ENCODE measurements at places on chromosomes 5 and 9.

DNA sequence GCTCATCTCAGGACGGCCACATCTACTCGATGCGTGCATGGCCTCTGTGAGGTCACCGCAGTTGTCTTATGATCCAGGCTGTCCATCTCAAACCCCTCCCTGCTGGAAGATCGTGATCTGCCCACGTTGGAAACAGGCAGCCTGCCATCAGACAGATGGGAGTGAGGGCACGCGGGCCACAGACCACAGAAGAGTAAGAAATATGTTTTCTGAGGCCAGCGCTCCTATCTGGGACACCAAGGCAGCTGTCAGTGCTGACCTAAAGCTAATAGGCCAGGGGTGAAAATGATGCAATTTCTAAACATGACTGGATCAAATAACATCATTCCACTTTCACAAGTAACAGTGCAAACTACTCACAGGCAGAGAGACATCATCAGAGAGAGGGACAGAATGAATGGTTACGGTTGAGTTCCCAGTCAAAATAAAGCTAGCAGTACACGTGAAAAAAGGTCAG is 57.1 kb upstream of the CER1 start:
- DNase-seq, result no peak

DNA sequence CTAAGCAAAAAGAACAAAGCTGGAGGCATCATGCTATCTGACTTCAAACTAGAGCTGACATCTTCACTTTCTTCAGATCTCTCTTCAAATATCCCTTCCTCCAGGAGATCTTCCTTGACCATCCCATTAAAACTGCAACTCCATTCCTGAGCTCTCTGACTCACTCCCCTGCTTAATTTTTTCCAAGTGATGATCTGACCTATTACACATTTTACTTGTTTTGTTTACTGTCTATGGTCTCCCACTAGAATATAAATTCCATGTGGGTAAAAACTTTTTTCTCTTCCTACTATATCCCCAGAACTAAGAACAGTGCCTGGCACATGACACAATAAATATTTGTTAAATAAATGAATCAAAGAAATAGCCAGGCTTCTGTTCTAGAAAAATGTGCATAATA is 87.5 kb downstream of the SLIT3 start:
- no peak for DNase-seq

GRCh38 chr9:27888661-27889295 is 315.5 kb upstream of the C9orf72 start:
- DNase-seq, result peak; percentile 7

DNA sequence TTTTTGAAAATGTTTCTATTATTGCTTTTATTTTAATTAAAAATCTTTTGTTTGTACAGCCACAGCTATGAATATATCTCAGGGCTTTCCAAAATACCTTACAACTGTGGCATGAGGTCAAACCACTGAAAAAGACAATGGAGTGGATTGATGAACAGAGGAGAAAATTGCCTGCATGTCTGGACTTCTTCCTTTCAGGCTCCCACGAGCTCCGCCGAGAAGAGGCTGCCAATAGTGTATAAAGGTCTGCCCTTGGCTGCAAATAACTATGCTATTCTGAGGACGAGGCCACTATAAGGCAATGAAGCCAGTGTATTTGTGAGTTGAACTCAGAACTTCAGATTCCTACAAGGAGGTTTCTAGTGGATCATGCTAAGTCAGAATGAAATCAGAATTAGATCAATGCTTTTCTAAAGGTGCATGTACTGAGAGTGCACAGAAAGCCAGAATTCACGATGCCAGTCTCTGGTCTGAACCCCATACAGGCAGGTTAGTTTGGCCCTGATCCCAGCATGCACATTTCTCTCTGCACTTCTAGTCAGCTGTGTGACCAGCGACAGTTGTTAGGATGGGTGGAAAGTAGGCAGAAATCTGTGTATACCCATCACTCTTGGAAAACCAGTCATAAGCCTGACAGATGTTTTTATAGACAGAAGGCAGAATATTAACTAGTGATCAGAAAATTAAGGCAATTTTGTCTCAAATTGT is 42.7 kb upstream of the PLPP1 start:
- DNase-seq, result no peak

- peak; percentile 22 for DNase-seq
Measured at GRCh38 chr9:108756746-108757490, 98.9 kb downstream of the ACTL7B start.

DNA sequence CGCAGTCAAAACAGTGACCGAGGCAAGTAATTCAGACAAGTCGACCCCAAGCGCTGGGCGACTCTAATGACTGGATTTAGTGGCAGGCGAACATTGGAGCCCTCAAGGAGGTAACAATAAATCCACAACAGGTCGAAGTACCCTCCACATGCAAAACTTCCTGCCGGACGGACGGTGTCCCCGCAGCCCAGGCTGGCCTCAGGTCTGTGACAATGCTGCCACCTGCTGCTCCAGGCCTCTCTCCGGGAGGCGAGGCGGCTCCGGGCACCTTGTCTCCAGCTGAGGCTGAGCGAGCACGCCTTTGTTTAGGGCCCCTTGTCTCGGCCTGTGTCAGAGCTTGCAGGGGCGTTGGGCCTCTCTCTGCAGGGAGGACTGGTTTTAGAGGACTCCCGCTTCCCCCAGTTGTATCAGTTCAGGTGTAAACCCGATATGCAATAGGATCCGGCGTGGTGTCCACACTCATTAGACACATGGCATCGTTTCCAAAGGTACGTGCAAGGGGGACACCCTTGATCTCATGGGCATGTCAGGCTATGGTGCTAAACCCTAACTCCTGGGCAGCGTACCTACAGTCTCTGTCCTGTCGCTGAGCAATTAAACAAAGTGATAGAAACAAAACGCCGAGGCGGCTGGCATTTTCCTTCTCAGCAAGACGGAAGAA is 628.0 kb upstream of the ADAMTS16 start:
- peak; percentile 18 for DNase-seq

GRCh38 chr5:14296533-14297331 is 153.6 kb downstream of the TRIO start:
- DNase-seq, result no peak

GRCh38 chr5:173689737-173690360 is 73.4 kb upstream of the BOD1 start:
- peak; percentile 48 for DNase-seq

- DNase-seq, result no peak
Measured at GRCh38 chr9:132161743-132162184, at the start of gene NTNG2. TSS of gene NTNG2 (plus strand) at chr9:132162058. CDS start at chr9:132166832, 4,774 bp downstream.

DNA sequence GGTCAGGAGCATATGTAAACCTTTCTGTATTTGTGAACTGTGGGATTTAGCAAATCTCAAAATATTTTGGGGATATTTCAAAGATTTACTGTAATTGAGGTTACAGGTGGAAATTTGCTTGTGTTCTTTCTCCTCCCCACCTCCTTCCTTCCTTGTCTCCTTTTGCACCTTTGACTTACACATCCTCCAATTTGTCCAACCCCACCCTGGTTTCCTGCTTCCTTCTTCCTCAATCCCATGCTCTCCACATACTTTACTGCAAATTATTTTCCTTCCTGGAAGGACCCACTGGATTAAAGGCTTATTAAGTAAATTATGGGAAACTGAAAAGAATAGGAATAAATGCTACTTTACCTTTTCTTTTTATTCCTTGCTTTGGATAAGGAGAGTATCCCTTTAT is 74.5 kb upstream of the LRRC70 start:
- DNase-seq, result no peak

- DNase-seq, result no peak
Measured at GRCh38 chr9:316382-316965, 101.8 kb downstream of the DOCK8 start.

DNA sequence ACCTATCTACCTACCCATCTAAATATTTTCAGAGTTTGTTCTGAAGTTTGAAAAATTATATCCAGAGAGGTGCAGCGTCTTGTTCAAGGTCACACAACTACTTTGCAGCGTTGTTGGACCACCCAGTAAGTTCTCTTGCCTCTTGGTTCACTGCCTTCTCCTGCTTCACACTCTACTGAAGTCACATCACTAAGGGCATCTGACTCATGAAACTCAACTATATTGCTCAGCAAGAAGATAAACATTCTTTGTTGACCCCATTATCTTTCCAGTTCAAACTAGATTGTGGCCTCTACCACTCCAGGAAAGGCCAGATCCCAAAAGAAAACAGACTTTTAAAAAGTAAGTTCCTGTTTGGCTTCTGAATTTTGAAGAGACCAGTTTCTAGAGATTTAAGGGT is 326.9 kb downstream of the SLIT3 start:
- peak; percentile 41 for DNase-seq

- DNase-seq, result no peak
Measured at GRCh38 chr5:173962436-173962972, 26.5 kb upstream of the C5orf47 start.

DNA sequence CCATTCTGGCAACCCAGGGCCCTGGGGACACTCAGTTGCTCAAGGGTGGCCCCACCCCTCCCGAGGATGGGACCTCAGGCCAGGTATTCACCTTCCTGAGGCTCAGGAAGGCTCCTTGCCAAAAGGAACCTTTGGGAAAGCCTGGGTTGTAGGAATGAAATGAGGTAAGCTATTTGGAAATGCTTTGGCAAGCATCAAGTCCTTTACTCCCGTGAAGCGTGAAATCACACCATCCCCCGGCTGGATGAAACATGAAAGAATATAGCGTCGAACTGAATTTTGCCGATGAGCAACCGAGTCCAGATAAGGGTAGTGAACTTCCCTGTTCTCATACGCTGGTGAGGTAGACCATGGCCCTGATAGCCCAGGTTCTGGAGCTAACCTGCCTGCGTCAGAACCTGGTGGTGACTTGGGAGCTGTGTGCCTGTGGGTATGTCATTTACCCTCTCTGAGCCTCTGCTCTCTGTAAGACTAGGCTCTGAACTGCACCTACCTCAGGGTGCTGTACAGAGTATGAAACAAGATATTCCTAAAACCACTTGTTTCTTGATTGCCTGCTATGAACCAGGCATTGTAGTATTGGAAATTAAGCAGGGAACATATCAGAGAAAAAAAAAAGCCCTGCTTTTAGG is 105.3 kb upstream of the BOD1 start:
- DNase-seq, result no peak

DNA sequence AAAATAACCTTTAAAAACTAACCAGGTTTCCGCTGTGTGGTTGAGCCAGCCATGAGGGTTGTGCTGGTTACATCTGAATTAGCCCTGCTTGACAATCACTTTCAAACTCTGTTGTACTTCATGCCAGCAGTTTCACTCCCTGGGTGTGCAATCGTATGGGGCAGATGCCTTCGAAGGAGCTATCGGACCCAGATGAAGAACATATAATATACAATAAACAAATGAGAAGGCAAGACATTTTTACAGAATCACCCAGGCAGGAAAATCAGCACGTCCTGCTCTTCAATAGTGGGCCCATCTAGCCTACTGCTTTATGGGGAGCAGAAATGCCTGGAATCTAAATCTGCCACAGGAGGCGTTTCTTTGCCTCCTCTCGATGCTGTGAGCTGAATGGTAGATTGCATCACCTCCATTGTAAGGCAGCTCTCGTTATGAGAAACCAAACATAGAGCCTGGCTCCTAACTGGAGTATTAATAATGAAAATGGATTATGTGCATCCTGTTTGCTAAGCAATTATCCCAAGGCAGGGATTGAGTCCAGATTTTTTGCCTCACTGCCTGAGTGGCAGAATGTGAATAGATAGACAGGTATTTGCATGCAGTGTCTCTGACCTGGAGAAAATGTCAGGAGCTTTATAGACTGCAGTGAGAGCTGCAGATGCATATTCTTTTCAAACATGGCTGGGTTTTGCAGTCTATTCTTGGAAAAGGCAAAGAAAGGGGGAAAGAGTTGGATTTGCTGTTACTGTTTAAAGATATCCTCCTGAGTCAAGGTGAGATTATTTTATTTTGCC is 143.3 kb upstream of the SMARCA2 start:
- DNase-seq, result no peak

- DNase-seq, result no peak
Measured at GRCh38 chr5:43485406-43485805, 1.7 kb upstream of the TMEM267 start.

- peak; percentile 64 for DNase-seq
Measured at GRCh38 chr9:121598965-121599871, 52.2 kb upstream of the DAB2IP start.

DNA sequence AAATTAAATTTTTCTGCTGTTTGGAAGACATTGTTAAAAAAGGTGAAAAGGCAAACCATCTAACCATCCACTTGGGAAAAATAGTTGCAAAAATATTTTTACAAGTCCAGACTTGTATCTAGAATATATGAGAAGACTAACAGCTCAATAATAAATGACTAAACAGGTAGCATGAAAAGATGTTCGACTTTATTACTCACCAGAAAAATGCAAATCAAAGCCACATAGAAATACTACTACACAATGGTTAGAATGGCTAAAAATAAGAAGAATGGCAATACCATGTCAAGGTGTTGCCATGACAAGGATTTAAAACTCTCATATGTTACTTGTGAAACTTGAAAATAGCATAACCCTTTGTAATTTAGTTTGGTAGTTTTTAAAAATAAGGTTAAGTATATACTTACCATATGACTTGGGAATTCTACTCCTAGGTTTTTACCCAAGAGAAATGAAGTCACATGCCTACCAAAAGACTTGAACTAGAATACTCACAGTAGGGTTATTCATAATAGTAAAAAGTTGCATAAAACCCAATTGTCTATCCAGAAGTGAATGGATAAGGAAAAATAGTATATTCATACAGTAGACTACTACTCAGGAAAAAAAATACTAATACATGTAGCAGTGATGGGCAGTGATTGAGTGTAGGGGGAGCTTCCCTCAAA is 93.8 kb downstream of the VPS13A start:
- DNase-seq, result no peak

DNA sequence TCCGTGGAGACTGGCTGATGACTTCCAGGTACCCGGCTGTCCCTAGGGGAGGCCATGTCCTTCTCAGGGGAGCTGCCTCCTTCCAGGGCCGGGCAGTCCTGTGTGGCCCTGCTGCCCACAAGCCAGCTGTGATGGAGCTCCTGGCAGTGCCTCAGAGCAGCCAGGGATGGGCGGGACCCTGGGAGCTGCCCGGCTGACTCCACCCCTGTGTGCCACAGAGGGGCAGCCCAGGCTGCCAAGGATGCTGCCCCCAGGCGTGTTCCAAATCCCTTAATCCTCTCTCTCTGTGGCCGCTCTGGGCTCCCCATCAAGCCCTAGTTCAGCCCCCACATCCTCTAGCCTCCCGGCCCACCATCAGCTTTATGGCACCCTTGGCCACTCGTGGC is 7.0 kb upstream of the SCGB3A1 start:
- DNase-seq, result no peak

DNA sequence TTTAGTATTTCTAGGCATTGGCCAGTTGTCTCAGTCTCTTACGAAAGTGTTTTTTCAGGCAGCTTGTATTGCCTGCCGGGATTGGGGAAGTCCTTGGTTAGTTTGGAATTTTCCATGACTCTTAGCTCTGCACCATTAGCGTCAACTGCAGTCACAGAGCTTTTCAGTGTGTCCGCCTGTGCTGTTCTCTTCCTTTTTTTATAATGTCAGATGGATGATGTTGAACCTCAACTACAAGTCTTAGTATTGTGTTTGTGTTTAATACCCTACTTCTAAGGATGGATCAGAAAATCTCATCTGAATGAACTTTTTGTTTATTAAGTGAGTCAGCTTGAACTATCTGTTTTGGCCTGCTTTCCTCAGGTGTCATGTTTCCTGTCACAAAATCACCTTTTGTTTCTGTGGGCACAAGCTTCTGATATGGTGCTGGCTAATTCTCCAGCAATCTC is 33.1 kb downstream of the ATP6V0E1 start:
- DNase-seq, result peak; percentile 9

GRCh38 chr5:57209316-57210040 is 35.6 kb downstream of the GPBP1 start:
- no peak for DNase-seq

GRCh38 chr5:34009610-34010009 is 1.8 kb upstream of the AMACR start:
- DNase-seq, result no peak
